GM12892 (cell line): ENCODE measurements at places on chromosomes 2 and 18.

DNA sequence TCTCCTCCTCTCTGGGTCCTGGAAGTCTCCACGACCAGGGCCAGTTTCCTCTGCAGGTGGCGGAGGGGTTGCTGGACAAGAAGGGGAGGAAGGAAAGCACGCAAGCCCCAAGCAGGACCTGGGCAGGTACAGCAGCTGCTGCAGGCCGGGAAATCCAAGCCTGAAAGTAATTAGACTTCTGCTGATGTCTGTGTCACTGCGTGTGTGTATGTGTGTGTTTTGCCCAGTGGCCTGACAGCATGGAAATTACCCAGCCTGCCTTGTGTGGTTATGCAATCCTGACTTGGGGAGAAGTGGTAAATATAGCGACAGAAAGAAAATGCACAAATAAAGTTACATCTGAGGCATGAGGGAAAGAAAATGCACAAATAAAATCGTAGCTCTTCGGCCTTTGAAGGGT, 121.8 kb upstream of the ZBTB14 start:
- DNase-seq, result no peak

DNA sequence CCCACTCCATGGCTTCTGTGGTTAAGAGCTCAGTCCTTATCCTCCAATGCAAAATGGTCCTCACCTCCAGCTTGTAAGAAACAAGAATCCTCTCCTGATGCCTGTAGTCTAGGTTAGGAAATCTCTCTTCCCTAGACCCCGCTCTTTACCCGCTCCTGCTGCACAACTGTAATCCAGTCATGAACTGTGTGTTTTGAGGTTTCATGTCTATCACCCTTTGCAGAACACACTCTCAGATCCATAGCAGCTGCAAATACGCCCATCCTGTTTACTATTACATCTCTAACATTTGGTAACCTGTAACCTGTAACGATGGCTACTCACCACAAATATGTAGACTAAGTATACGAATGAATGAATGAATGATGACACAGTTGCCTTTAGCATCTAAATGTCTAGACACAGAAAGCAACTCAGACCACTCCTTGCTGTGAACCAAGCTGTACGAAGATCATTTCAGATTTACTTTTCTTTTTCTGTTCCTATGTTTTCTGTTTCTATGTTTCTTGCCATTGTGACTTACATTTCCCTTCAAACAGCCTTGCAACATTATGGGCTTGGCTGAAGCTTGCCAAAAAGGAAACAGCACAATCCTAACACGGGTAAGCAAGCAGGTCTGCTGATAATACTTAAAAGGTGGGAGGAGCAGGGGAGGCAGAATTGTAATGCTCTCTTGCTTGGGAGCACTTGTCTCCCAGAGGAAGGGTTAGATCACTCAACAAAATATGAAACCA, 53.7 kb downstream of the EPHA4 start:
- DNase-seq, result no peak

- no peak for DNase-seq
These were observed 19.4 kb upstream of the ZBTB7C start for GRCh38 chr18:48428475-48429177.

- DNase-seq, result no peak
These were observed 69.8 kb upstream of the CDKL4 start for GRCh38 chr2:39313575-39313974.

DNA sequence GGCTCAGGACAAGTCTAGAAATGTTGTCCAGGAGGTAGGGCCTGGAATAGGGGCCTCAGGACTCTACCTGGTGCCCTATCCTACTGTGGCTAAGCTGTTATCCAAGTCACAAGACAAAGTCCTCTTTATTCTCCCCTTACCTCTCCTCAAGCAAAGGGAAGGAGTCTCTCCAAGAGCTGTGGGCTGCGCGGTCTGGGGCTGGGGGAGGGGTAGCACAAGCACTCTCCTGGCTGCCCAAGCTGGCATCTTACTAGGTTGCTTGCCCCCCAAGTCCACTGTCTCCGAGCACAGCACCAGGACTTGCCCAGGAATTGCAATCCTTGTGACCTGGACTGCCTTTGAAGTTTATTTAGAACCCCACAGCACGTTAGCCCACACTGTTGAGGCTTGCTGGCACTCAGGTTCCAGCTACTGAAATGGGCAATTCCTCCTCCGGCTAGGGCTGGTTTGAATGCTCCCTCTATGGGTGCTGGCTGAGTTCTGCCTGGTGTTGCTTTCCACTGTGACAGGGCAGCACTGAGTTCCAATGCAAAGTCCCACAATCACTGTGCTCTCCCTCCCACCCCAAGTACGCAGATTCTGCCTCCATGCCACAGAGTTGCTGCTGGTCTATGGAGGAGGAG, 18.5 kb downstream of the DHRS9 start:
- DNase-seq, result no peak

DNA sequence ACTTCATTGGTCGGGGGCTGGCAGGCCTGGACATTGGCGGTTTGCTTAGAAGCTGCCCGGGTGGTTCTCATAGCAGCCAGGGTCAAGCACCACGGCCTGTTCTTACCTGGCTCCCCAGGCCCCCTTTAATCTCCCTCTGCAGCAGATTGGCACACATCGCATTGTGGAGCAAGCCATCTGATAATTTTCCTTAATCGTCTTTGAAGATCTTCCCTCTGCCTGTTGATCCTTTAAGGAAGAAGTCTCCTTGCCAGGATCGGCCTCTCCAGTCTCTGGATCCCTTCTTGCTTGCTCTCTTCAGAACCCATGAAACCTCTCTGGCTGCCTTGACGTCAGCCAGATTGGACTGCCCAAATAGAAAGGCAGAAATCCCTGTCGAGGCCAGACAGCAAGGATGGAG, 75.8 kb downstream of the NEDD4L start:
- DNase-seq, result no peak

DNA sequence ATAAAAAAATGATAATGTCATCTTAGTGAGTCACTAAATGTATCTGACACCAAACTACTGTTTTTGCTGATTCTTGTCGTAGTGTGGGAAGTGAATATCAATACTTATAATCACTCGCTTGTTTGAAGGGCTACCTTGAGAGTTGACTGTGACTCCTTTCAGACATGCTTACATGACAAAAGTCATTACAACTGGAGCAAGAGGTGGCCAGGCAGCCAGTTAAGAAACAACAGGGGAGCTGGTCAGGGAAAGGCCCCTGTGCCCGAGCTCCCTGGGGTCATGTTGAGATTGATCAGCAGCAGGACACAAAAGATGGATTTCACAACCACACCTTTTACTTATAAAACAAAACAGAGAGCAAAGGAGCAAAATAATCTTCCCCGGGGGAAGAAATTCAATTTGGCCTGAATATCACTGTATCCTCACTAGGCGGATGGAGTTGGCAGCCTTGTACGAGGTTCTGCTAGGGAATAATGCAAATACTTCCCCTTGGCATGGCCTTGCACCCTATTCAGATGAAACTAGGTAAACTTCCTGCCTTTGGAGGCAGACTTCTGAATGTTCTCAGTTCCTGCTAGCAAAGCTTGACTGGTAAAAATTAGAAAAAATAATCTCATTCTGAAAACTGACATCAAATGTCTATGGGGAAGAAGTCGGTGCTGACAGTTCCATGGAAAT, 101.2 kb downstream of the DYNC1I2 start:
- no peak for DNase-seq

GRCh38 chr2:144675731-144676130, 155.8 kb upstream of the ZEB2 start:
- DNase-seq, result no peak

- DNase-seq, result no peak
These were observed 62.1 kb downstream of the NABP1 start for GRCh38 chr2:191740016-191740419.

- no peak for DNase-seq
These were observed 281.9 kb downstream of the FIGN start for GRCh38 chr2:163453920-163454319.

DNA sequence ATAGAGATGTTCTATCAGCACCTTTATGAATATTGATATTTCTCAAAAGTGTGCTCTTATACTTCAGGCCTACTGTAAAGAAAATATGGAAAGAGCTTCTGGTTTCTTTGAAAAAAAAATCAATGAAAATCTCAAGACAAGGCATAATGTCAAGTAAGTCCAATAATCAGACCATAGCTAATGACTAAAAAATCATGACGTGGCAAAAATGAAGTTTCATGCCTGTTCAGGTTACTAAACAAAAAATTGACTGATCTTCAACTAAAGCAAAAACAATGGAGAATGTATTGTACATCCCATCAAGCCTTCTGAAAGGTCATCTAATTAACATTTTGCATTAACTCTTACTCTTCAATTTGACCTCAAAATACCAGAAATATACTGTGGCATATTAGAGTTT, 824.4 kb downstream of the EPHA4 start:
- no peak for DNase-seq

GRCh38 chr18:2642771-2643170, 12.8 kb upstream of the SMCHD1 start:
- DNase-seq, result no peak

DNA sequence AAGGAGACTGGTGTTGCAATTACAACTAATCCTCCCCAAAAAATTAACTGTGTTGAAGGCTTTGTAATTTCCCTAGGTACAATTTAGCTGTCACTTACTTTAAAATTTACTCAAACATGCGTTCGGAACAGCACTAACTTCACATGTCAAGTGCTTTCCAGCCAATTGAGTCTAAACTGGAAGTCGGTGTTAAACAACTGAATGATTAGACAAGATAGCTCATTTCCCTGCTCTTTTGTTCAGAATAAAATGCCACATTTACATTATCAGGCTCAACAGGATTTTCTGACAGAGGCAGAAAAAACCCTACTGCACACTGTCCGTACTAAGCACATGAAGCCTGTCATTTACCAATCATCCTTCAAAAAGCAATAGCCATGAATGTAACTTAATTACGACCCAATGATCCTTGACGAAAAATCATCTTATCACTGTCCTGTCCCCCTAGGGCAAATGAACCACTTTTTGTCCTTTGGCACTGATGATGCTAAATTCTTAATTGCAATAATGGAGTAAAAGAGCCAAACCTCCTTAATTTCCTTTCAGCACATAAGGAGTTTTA, 56.0 kb downstream of the LRPPRC start:
- no peak for DNase-seq

DNA sequence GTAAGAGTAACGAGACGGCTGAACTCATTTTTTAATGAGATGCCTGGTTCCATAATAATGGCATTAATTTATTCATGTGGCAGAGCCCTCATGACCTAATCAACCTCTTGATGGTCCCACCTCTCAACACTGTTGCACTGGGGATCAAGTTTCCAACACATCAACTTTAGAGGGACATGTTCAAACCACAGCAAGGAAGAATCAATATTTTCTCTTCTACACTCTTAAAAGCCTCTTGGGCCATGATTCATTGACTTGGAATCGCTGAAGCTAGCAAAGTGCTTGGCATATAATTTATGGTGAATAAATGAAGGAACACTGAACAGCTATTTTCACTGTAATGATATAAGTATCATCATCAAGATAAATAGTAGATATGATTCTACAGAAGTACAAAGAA, 333.0 kb downstream of the TNS1 start:
- DNase-seq, result no peak
